ENCODE measurements at places on chromosomes 2 and 18.

DNA sequence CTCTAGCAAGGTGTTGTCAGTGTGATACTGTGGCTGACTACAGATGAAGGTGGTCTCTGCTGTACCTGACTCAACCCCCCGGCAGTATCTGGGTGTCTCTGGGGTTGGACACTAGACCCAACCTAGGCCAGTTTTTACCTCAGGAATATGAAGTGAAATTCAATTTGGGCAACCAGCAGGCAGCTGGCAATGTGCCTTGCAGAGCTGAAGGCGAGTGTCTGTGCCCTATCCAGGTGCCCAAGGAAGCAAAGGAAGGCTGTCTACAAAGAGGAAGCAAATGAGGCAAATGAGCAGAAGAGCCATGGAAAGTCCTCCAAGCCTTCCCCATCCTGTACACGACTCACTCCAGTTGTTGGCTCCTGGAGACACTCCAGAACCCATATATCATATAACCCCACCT, 264.6 kb upstream of the AGAP1 start:
- DNase-seq = no peak

- no peak for DNase-seq
Measured at GRCh38 chr2:110905217-110905616, 172.8 kb downstream of the ACOXL start.

DNA sequence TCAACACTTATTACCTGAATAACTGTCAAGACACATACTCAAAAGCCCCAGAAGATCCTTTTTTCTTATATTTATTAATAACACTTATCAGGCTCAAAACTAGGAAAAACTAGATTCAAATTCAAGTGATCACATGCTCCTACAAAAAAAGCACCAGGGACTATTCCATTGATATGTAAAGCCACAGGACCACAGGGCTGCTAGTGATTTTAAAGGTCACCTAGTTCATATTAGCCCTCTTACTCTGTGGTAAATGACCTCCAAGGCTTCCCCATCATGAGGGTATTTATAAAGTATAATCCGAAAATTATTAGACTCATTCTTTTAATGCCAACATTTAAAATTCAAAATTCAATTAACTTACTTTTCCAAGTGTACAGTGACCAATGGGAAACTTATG, 52.5 kb downstream of the LRPPRC start:
- DNase-seq = no peak

- no peak for DNase-seq
Measured at GRCh38 chr2:98932778-98933343, 3.2 kb downstream of the CRACDL start.

DNA sequence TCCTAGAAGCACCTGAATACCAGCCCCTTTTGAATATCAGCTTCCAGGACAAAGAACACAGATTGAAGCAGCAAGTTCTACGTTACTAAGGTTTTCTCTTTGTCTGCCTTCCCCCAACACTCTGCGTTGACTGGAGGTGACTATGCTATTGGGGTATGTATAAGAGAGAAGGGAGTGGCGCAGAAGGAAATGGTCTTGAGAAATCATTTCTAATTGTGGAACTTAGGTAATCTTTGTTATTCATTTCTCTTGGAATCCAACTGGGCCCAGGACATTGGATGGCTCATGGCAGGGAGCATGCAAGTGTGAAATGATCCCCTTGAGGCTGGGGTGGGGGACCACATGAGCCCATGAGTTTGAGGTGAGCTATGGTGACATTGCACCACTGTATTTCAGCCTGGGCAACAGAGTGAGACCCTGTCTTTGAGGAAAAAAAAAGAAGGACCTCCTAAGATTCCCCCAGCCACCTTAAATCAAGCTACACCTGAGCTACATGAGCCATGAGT, 29.7 kb downstream of the XDH start:
- no peak for DNase-seq

DNA sequence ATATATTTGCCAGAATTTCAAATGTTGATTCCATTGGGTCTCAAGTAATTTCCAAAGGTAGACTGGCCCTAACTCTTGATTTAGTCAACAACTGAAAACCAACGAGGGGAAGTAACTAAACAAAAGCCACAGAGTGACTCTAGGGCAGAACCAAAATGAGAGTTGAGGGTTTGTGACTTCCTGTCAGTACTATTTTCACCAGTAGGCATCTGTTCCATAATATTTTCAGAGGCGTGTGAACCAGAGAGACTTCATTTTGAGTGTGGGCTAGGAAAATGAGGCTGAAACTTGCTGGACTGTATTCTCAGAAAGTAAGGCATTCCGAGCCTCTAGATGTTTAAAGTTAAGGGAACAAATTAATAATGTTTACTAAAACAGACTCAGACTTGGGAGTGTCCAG, 70.6 kb downstream of the GDF7 start:
- DNase-seq = no peak

GRCh38 chr18:31498574-31499524, 872 bp downstream of the DSG2 start:
- peak; percentile 31 for DNase-seq

GRCh38 chr2:38152035-38152434, 76.1 kb upstream of the CYP1B1 start:
- DNase-seq = no peak

DNA sequence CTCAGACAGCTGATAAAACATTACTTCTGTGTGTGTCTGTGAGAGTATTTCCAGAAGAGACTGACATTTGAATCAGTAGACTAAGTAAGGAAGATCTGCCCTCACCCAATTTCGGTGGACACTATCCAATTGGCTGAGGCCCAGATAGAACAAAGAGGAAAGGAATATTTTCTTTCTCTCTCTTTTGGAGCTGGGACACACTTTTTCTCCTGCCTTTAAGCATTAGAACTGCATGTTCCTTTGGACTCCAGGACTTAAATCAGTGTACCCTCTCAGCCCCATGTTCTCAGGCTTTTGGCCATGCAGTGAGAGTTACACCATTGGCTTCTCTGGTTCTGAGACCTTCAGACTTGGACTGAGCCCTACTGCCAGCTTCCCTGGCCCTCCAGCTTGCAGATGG, 3.3 kb upstream of the SRBD1 start:
- no peak for DNase-seq

DNA sequence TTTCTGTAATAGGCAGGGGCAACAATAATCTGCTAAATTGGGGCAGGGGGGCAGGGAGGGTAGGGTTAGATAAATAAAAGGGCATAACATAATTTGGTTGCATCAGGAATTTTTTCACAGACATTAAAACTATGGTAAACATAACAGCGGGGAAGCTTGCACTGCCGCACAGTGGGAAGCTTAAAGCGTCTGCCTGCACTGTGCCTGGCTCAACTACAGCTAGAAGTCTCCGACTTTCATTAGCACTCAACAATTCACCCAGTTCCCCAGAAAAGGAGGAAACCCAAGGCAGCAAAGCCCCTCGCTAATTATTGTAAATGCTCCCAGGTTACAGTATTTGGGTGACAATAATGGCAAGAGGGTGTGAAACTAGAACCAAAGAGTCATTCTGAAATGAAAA, 562.9 kb downstream of the ARHGAP15 start:
- DNase-seq = peak; percentile 30

- no peak for DNase-seq
Measured at GRCh38 chr18:13579874-13580273, 146.5 kb downstream of the FAM210A start.

GRCh38 chr18:69725855-69726508, 221.7 kb downstream of the CD226 start:
- DNase-seq = no peak

DNA sequence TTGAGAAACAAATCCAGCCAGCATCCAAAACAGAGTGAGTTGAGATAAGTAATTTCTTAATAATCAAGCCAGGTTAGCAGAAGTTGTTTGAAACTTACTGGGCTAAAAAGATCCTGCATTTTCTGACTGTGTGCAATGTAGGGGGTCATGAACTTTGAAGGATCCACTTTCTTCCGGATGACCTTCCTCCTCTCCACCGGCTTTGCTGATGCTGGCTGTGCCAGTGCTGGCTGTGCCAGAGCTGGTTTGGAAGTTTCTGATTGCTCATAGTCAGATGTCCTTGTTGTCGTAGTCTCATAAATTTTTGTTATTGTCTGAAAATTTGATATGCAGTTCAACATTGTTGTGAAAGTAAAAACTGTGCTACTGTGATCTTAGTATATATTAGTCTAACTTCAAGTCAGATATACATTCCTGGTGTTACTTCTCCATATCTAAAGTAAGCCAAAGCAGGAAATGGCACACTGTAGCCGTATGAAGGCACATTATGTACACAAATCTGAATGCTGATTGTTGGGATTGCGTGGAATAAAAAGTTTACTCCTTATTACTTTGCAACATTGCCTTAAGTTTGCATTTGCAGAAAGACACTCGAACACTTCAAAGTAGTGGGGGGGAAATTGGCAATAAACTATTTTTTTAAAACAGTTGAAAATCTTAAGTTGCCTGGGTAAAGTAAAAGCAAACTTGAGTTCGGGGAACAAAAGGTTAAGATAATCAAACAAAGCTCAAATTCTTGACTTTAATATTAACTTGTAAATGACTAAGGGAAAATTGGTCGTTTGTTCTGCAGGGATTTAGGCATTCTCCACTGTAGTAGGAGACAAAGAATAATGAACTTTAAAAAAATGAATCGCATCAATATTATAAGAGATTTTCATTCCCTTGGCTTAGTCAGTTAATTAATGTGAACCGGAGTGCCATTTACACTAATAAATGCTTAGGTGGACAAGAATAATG, 6.4 kb downstream of the NEB start:
- DNase-seq = no peak

DNA sequence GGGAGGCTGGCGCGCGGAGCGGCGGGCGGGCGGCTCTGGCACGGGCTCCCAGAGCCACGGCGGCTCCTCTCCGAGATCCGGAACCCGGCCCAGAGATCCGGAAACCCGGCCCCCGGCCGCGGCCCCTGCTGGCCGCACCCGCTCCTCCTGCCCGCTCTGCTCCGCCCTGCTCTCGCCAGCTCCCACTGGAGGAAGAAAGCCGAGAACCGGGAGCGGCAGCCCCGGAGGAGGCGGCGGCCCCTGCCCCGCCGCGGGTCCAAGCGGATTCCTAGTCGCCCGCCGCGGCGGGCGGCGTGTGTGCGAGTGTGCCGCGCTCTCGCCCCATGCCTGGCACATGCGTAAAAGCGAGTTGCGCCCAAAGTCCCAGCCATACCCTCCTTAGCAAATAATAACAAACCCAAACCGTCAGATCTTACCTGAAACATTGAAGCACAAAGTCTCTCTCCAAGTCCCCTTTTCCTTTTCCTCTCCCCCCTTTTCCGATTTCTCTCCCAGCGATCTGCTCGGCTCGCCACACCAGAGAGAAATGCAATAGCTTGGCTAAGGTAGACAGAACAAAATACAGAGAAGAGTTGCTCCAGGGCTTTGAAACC, 108.7 kb upstream of the KCTD1 start:
- DNase-seq = peak; percentile 71

- DNase-seq = no peak
Measured at GRCh38 chr18:76545433-76546087, 50.5 kb upstream of the ZNF516 start.

- DNase-seq = no peak
Measured at GRCh38 chr2:44836916-44837315, 104.6 kb upstream of the SIX3 start.

- DNase-seq = no peak
Measured at GRCh38 chr2:71600555-71600954, 147.2 kb downstream of the DYSF start.

GRCh38 chr2:234964631-234965461, 13.0 kb downstream of the SH3BP4 start:
- no peak for DNase-seq

DNA sequence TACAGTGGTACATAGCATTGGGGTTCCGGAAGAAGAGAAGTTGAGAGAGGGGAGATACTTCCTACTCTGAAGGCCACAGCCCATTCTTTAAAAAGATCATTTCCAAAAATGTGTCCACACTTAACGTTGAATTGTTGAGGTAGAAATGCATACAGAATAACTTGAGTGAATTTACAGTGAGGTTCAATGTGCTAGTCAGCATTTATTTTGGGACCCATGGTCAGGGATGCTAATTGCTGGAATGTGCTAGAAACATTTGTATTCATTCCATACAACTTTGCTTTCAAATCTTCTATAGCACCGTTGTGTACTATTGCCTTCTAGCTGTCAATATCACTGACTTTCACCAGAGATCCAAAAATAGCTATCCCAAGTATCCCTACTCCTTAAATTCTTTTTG, 325.9 kb downstream of the SATB2 start:
- no peak for DNase-seq

- no peak for DNase-seq
Measured at GRCh38 chr2:100809506-100809905, 10.4 kb upstream of the NPAS2 start.

Data from iPS-NIHi11 (cell line).